ENCODE measurements at places on chromosomes 16 and 17.

GRCh38 chr16:1333149-1333812, at the start of gene BAIAP3:
BAIAP3 (plus strand) TSS chr16:1333645; CDS start chr16:1338550, 4,905 bp downstream.
- peaks cover 45% of the 10 kb centered on the region for H3K27me3 ChIP-seq
- no peak for DNase-seq
- no peak within 1 kb of the TSS for H3K27ac ChIP-seq
- peak within 1 kb of the TSS; percentile 16 for H3K4me3 ChIP-seq

DNA sequence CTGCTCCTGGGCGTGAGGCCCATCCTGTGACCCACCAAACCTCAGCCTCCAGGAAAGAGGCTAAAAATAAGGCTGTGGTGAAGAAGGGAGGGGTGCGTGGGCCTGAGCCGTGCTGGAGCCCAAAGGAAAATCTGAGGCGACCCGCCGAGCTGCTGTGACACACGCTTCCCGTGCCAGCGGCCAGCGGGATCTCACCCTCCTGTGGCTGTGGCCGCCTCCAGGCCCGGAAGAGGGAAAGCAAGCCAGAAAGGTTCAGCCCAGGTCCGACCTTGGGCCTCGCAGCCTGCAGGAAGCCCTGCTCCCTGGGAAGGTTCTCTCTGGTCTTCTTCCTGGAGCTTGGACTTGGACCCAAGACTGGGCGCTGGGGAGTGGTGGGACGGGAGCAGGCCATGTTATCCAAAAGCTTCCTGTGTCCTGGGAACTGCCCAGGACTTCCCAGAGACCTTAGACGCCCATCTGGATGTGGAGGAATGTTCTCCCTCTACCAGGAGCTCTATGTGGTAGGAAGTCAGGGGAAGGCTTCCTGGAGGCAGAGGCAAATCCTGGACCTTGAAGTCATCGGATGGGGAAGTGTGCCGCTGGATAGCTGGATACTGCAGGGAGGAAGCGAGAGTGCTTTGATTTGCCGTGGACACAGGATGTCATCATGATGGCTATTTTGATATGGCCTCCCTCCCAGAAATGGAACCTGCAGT, 11.4 kb downstream of the SPNS2 start:
- no peaks in the 10 kb centered on the region for H3K27me3 ChIP-seq
- no peak overlapping the region for H3K27ac ChIP-seq
- no peak overlapping the region for H3K4me3 ChIP-seq
- no peak for DNase-seq
- H3K36me3 ChIP-seq, result peaks cover 43% of the 10 kb centered on the region

- no peak overlapping the region for H3K27ac ChIP-seq
- H3K27me3 ChIP-seq, result no peaks in the 10 kb centered on the region
- no peak overlapping the region for H3K4me3 ChIP-seq
- H3K4me1 ChIP-seq, result peaks cover 26% of the 10 kb centered on the region
- H3K36me3 ChIP-seq, result no peaks in the 10 kb centered on the region
Measured at GRCh38 chr17:65519462-65519861, 42.0 kb downstream of the AXIN2 start.

- H3K27ac ChIP-seq, result peak overlapping the region; percentile 94
- no peak for DNase-seq
- H3K27me3 ChIP-seq, result no peaks in the 10 kb centered on the region
Measured at GRCh38 chr17:8160741-8161221, 2.0 kb downstream of the VAMP2 start.

DNA sequence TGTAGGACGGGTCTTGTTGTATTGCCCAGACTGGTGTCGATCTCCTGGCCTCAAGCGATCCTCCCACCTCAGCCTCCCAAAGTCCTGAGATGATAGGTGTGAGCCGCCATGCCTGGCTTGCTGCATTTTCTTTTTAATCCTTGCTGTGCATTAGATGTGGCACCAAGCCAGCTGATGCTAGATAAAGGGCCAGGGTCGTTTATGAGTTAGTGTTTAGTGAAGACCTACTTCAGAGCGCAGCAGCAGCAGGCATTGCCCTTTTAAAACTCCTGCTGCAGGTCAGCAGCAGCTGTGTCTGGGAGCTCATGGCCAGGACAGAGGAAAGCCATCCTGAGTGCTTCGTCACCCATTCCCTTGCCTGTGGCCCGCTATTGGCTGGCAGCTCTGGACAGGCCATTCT, 237.3 kb downstream of the CCDC182 start:
- DNase-seq, result no peak
- peaks cover 71% of the 10 kb centered on the region for H3K4me1 ChIP-seq
- no peak overlapping the region for H3K4me3 ChIP-seq
- peak overlapping the region; percentile 77 for H3K27ac ChIP-seq

DNA sequence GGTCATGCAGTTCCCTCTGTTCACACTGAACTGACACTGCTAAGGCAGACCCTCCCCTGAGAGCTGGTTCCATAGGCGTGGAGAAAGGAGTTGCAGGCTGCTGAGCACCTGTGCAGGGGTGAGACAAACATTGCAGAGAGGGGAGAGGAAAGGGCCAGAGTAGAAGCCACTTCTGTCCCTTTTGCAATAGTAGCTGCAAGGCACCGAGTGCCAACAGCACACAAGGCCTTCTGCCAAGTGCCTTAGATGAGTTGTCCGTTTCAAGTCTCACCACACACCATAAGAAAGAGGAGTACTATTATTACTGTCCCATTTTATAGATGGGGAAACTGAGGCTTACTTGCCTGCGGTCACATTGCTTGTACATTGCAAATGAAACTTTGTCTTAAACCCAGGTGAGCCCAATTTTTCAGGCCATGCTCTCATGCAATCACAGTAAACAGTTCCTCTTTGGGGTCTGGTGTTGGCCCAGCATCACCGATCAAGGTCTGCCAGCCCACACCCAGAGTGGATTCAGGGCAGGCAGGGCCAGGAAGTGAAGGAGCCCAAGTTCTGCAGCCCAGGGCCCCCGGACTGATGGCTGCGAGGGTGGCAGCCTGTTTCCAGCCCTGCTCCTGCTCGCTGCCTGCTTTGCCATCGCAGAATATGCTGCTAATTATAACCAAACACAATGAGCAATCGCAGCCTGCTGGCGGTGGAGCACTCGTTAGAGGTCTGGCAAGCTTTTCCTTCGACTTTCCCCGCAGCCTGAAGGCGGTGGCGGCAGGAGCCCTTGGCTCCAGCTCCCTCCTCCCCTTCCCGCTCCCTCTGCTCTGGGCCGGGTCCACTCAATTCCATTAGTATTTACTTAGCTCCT, 36.8 kb upstream of the DYNLL2 start:
- H3K36me3 ChIP-seq, result no peaks in the 10 kb centered on the region
- H3K4me3 ChIP-seq, result no peak overlapping the region
- no peak overlapping the region for H3K27ac ChIP-seq
- H3K4me1 ChIP-seq, result peaks cover 5% of the 10 kb centered on the region

Data from spinal cord (tissue), 10 donors.